NCI-H1417 treated with DMSO at 0.1 percent for 48 hours (cell line): ENCODE measurements at places on chromosomes 11 and 22.
A peak's percentile ranks its signal among the peaks of the same experiment; 100 is the strongest.

GRCh38 chr11:72048766-72049460 lies 31.4 kb downstream of the NUMA1 start:
- DNase-seq, result peak; percentile 21

GRCh38 chr11:32433101-32433913 lies 2.0 kb downstream of the WT1 start:
- no peak for DNase-seq

- no peak for DNase-seq
Observed at GRCh38 chr11:35148163-35148837, 9.3 kb downstream of the CD44 start.

GRCh38 chr22:24040946-24041345 lies 29.8 kb downstream of the CABIN1 start:
- no peak for DNase-seq

- no peak for DNase-seq
Observed at GRCh38 chr11:23620617-23621016, 760.3 kb upstream of the CCDC179 start.

GRCh38 chr11:66981976-66982578 lies 7.0 kb downstream of the C11orf86 start:
- no peak for DNase-seq

DNA sequence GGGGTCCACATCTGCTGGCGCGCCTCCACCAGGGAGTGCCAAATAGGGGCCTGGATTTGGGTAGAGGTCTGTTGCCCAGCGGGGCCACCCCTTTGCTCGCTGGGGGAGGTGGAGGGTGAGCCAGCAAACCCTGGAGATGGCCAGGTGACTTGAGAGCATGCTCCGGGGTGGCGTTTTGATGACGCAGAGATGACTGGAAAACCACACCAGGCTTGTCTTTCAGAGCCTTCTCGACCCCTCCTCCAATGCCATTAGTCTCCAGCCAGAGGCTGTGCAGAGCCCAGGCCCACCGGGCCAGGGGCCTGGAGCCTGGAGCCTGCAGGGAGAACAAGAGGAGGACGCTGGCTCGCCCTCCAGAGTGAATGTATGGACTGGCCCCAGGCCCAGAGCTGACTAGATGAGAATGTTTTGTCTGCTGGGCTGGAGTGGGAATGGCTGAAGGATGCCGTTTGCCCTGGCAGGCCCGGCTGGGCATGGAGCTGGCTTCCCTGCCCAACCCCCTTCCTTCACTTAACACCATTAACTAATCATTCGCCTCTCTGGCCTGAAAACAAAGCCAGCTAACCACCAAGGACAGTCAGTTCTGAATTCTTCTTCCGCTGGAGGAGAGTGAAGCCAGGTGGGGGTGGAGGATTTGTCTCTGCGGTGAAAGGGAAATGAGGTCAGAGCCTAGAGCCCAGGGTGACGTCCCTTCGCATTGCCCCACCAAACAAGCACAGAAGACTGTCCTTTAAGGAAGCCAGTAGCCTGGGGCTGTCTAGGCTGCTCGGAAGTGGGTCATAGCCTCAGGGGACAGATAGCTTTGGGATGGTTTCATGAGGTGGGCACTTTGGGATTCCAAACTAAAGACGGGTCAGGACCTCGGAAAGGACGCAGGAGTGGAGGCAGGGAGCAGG lies 1.6 kb upstream of the MCAM start:
- DNase-seq, result no peak

DNA sequence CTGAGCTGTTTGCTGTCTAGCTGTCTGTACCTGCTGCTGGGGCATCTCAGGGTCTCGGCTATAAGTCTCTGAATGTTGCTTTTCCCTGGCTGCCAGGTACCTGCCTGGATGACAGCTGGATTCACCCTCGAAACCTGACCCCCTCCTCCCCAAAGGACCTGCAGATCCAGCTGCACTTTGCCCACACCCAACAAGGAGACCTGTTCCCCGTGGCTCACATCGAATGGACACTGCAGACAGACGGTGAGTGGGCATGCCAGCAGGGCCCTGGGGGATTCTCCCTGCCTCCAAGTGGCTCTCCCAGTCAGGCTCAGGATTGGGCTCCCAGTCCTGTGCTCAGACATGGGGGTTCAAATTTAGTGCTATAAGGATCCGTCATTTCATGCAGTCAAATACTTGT lies 12.9 kb downstream of the IL17RA start:
- no peak for DNase-seq

DNA sequence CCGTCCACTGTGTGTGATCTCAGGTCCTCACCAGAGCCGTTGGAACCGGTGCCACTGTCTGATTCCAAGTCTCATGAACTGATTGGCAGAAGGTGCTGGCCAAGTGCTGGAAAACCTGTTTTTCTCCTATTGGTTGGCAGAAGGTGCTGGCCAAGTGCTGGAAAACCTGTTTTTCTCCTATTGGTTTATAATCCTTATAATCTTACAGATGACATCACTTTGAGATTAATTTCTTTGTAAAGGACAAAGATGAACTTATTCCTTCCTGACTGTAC lies 1106.3 kb downstream of the BRD1 start:
- no peak for DNase-seq

GRCh38 chr11:7383406-7383805 lies 101.9 kb upstream of the OLFML1 start:
- no peak for DNase-seq

GRCh38 chr11:81772166-81772565 lies 961.5 kb downstream of the FAM181B start:
- DNase-seq, result no peak

DNA sequence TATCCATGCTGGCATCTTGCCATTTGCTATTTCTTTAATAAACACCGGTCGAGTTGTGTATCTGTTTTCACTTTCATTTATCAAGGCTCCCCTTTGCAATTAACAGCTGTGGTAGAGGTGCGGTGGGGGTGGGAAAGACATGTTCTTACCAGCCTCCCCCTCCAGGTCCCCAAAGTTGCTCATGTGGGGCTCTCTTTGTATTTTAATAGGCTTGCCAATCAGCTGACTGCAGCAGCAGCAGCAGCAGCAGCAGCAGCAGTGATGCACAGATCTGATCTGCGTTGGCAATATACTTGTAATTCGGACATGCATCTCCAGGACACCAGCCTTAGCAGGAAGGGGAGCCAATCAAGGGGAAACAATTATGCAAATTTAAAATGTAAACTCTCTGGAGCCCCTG lies 40.3 kb upstream of the E2F8 start:
- no peak for DNase-seq

DNA sequence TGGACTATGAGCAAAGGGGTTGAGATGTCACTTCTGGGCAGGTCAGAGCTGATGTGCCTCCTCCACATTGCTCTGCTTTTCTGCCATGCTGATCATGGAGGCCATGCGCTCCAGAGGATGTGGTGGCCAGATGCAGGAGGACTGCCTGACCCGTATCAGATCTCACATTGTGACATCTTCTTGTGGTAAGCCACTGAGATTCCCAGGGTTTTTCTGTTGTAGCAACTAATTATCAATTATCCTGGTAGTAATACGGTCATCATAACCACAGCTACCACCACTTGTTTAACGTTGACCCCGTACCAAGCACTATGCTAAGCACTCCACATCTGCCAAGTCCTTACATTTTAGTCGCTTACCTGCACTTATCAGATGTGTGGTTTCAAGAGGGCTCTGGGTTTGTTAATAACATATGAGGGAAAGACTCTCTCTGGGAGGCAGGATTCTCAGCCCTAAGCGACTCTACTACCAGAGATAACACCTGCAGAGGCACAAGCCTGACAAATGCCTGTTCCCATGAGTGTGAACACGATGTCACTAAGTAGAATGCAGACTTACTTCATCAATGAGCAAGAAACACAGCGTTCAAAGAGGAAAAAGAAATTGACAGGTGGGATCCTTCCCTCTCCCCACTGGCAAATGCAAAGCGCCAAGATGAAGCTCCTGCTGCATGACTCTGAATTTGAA lies 63.6 kb upstream of the TIMP3 start:
- DNase-seq, result no peak

DNA sequence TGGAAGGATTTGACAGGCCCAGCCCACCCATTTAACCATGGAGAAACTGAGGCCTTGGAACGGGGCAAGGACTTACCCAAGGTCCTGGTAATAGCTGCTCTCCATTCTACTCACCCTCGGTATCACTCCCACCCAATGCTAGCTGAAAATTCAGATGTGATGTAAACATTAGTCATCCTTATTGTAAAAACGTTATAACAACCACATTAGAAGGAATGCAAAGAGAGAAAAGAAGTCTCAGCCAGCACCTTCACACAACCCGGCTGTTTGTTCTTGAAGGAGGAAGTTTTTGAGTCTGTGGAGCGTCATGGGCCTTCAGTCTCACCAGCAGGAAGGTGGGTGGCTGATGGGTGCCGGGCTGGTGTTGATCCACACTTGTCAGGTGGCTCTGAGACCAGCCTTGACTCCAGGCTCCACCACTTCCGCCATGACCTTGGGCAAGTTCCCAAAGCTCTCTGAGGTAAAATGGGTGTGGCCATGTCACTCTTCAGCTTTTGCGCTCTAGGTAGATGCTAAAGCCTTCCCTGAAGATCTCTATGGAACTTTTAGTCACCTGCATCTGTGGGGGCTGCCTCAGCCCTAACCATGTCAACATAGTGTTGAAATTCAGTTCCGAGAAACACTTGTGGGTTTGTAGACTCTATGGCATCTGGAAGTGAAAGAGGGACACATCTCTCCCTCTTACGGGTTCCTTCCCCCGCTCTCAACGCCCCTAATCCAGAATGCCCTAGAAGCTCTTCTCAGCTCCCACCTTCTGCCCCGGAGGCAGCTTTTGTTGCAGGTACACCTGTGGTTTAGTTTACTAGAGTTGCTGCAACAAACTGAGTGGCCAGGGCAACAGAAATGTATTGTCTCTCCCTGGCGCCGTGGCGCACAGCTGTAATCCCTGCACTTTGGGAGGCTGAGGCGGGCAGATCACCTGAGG lies 14.8 kb downstream of the CD6 start:
- no peak for DNase-seq

GRCh38 chr11:115267871-115268270 lies 236.3 kb downstream of the CADM1 start:
- DNase-seq, result no peak

- DNase-seq, result no peak
Observed at GRCh38 chr11:28104984-28105383, 3.0 kb downstream of the KIF18A start.

GRCh38 chr11:72008728-72009127 lies 10.0 kb downstream of the IL18BP start:
- no peak for DNase-seq

DNA sequence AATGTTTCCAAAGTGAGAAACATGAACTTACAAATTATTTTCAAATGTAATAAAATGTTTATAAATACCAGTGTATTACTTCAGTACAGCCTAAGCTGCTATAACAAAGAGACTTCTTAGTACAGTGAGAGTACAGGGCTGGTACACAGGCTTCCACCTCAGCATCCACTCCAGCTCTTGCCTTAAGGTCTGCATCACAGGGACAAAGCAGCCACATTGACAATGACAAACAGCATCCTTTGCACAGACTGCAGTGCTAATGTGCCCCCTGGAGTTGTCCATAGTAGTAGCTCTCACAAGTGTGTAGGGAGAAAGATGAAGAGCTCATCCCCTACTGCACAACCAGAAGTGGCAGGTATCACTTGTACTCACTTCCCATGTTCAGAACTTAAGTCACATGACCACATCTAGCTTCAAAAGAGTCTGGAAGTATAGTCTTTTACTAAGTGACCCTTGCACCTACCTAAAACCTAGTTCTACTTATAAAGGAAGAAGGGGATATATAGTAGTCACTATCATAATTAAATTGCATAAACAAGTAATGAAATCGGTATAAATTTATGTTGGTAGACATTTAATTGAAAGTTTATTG lies 10.7 kb upstream of the LIPT2 start:
- no peak for DNase-seq

- DNase-seq, result no peak
Observed at GRCh38 chr11:124930799-124931198, 5.0 kb downstream of the HEPACAM start.

GRCh38 chr11:32905028-32905667 lies 12.5 kb downstream of the QSER1 start:
- DNase-seq, result no peak

- DNase-seq, result no peak
Observed at GRCh38 chr11:62477927-62478326, 59.1 kb downstream of the SCGB1A1 start.

DNA sequence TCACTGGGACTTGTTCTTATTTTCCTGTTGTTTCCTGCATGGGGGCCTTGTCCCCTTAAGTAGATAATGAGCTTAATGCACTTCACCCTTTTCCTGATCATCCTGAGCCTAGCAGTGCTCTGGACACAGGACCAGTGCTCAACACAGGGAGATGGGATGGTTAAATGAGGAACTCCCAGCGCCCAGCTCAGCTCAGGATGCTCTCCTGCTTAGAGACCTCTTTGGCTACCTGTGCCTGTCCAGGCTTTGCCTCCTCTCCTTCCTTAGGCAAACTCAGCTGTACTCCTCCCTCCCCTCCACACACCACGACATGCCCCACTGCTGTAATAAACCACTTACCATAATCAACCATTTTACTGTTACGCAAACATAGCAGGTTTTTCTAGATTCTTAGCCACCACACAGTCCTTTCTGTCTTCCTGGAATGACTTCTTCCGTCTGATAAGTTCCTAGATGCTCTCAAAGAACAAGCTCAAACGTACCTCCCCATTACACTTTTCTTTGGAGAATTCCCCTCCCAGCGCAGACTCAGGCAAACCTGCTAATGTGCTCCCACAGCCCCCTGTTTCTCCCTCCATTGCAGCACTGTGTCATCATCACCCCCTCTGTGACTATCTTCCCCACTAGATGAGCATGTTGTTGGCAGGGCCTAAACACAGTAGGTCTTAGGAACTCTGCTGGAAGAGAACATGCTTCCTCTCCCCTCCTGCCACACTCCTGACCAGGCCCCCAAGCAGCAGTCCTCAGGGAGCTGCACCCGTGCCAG lies 113.6 kb downstream of the MICAL2 start:
- no peak for DNase-seq

GRCh38 chr22:36739185-36739584 lies 35.6 kb upstream of the CACNG2 start:
- DNase-seq, result no peak

- DNase-seq, result no peak
Observed at GRCh38 chr11:844693-845644, 2.3 kb downstream of the TSPAN4 start.

- DNase-seq, result no peak
Observed at GRCh38 chr22:39173050-39173706, 20.7 kb upstream of the CBX7 start.

GRCh38 chr11:88171982-88172381 lies 3.3 kb downstream of the RAB38 start:
- no peak for DNase-seq

DNA sequence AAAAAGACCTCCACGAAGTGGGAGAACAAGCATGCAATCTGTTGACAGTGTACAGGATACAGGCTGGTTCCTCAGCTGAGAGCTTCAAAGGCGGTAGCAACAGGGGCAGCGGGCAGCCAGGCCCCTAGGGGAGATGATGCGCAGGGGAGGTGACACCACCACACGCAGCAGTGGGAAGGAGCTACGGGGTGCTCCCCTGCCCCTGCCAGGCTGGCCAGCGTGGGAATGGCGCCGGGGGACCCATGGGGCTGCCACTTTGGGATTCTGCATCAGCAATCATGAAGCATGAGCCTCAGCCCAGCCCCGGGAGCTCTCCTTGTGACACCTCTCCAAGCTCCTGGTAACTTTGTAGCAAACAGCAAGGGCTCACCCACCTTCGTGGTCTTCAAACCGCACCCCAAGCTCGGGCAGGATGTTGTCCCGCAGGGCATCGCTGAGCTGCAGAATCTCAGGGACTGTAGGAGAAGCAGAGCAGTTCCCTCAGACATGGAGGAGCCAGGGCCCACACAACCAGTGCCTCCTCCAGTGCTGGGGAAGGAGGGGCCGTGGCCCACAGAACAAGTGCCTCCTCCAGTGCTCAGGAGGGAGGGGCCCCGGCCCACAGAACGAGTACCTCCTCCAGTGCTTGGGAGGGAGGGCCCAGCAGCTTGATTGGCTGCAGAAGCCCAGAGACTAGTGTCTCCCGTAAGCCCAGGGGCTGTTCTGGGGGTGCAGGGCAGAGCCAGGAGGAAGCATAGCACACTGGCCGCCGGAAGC lies 14.6 kb upstream of the NAP1L4 start:
- DNase-seq, result no peak
